ENCODE measurements at places on chromosomes 6 and 20. TPM values are rescaled to one million over a fixed set of nuclear protein-coding genes. Genes with fewer than 3 reads are reported as not detected.
A peak's percentile ranks its signal among the peaks of the same experiment; 100 is the strongest.

Gene GLP1R
- not detected for total RNA-seq

GRCh38 chr20:10430000-10430466 lies 4.0 kb downstream of the MKKS start:
- peak overlapping the region; percentile 43 for H3K27ac ChIP-seq
- H3K4me1 ChIP-seq: peaks cover 35% of the 10 kb centered on the region
- H3K27me3 ChIP-seq: no peaks in the 10 kb centered on the region
- H3K36me3 ChIP-seq: no peaks in the 10 kb centered on the region

DNA sequence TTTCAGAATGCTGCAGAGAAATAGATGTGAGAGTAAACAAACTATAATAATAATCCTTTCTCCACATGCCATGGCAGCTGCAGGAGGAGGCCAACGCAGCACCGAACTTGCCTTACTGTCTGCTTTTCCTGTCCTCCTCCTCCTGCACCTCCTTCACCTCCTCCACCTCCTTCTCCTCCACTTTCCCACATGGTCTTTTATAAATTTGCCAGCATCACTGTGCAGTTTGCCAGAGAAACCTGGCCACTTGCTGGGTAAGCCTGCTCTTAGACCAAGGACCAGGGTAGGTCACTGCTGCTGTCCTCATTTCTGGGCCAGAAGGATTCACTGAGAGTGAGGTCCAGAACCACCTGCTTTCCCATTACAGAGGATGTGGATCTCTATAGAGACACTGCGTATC lies 8.7 kb downstream of the SGK1 start:
- no peaks in the 10 kb centered on the region for H3K27me3 ChIP-seq
- no peak overlapping the region for H3K4me3 ChIP-seq
- no peak for DNase-seq
- no peak overlapping the region for H3K27ac ChIP-seq

- no peak overlapping the region for H3K27ac ChIP-seq
- DNase-seq: no peak
- no peak overlapping the region for H3K4me3 ChIP-seq
- H3K36me3 ChIP-seq: no peaks in the 10 kb centered on the region
- H3K27me3 ChIP-seq: no peaks in the 10 kb centered on the region
- no peaks in the 10 kb centered on the region for H3K4me1 ChIP-seq
Measured at GRCh38 chr20:9015984-9016324, 52.9 kb upstream of the PLCB4 start.

Data from T-helper 17 cell (primary cell).